Heart left ventricle (tissue), 16 donors: ENCODE measurements at places on chromosomes 16 and 17. TPM values are rescaled to one million over a fixed set of nuclear protein-coding genes. Genes with fewer than 3 reads are reported as not detected.

Gene SOST
- not detected for total RNA-seq

Gene TK1
- total RNA-seq = 3.8 TPM

DNA sequence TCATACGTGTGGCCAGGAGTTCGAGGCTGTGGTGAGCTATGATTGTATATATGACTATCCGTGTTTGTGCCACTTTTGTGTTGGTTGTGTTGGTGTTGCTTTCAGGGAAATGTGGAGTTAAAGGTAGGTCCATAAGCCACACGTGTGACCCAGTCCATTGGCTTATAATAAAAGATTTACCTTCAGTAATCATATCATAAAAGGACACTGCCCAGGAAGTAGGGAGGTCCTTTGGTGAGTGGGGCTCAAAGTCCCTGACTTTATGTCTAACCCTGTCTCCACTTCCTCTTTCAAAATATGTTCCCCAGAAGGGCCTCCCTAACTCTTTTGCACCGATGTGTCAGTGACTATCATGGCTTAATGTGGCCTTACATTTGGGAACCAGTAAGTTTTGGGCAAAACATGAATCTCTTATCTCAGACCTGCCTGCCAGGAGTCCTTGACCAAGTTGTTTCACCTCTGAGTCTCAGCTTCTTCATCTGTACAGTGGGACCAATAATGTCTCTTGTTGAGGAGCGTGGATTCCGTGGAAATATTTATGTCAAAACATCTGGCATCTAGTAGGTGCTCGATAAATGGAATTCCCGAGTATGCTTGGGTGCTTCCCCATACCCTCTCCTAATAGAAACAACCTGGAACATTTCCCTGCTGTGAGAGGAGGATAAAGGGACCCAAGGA, 4.8 kb downstream of the TNP2 start:
- H3K36me3 ChIP-seq = no peaks in the 10 kb centered on the region
- H3K27me3 ChIP-seq = no peaks in the 10 kb centered on the region
- peaks cover 3% of the 10 kb centered on the region for H3K4me1 ChIP-seq
- no peak overlapping the region for H3K4me3 ChIP-seq

DNA sequence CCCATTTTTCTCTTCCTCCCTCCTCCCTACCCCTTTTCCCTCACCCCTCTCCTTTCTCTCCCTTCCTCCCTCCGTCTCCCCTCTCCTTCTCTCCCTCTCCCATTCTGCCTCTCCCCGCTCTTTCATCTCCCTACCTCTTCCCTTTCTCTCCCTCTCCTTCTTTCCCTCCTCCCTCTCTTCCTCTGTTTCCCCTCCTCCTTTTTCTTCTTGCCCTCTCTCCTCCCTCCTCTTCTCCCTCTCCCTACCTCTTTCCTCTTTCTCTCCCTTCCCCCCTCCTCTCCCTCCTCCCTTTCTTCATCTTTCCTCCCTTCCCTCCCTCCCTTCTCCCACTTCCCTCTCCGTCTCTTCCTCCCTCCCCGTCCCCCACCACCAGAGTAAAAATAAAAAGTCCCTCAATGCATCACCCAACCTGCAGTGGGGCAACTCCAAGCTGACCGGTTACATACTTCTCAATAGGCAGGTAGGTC, 10.4 kb downstream of the CHD9NB start:
- peaks cover 5% of the 10 kb centered on the region for H3K4me1 ChIP-seq
- H3K4me3 ChIP-seq = peak overlapping the region; percentile 20
- H3K27me3 ChIP-seq = no peaks in the 10 kb centered on the region
- no peaks in the 10 kb centered on the region for H3K36me3 ChIP-seq

- H3K4me3 ChIP-seq = peak within 1 kb of the TSS; percentile 9
- H3K27me3 ChIP-seq = no peaks in the 10 kb centered on the region
- DNase-seq = peak; percentile 54
- H3K4me1 ChIP-seq = peaks cover 25% of the 10 kb centered on the region
- H3K27ac ChIP-seq = no peak within 1 kb of the TSS
These were observed at the start of gene C16orf74 for GRCh38 chr16:85750827-85751697. Gene C16orf74, minus strand, starts transcription at chr16:85751096. Its CDS starts 15,879 bp downstream, at chr16:85735217.
